GF-D8 (cell line): ENCODE measurements at places on chromosomes 7 and 10.

DNA sequence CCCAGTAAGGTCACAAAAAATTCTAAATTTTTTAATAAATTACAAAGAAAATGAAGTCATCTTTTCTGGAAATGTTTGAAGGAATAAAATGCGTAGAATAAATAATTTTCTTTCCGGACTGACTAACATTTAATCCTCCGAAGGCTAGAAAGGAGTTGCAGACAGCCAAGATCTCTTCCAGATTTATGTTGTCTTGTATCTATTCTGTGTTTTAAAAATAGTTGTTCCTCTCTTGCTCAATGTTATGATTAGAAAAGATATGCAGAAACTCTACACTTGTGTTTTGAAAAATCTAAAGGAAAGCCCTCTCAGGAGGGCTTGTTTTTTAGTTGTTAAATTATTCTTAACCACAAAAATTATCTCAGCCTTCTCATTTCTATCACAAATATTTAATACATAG, 70.7 kb downstream of the MACC1 start:
- DNase-seq: no peak

DNA sequence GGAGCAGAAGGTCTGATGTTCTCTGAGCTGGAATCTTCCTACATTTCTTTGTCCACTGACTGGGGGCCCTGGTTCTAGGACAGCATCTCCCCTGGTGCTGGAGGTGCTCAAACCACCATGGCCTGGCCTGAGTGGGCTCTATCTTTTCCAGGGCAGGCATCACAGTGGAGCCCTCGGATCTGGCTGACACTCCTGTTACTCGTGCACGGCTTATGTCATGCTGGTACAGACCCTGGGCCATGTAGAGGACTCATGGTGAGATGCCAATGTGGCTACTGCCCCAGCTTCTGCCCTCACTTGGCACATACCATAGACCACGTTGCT, 96.0 kb downstream of the HIPK2 start:
- DNase-seq: no peak

DNA sequence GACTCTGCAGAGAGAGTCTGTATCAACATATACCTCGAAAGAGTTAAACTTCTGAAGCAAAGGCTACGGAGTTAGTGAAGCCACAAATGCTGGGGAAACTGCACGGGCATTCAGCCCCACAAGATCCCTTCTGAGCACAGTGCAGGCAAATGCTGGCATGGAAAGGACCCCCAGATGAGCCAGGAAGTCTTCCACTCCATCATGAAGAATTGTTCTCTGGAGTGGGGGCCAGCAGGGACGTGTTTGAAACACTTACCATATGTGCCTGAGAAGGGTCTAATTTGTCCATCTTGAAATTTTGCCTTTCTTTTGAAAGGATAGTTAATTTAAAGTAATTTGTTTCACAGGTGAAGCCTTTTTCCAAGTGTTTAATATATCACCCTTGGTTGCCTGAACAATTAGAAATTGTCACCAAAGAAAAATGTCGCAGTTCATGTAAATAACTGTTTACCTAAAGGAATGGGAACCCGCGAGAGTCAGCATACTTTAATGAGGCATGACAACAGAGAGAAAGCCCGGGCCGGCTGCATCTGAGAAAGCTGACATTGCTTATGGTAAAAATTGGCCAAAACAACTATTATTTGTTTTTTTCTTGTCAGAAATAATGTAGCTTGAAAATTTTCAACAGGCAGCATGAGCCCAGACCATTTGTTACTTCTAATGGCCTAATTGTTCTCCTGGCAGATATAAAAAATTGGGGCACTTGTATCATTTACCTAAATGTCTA, 287.6 kb upstream of the MGMT start:
- DNase-seq: no peak

DNA sequence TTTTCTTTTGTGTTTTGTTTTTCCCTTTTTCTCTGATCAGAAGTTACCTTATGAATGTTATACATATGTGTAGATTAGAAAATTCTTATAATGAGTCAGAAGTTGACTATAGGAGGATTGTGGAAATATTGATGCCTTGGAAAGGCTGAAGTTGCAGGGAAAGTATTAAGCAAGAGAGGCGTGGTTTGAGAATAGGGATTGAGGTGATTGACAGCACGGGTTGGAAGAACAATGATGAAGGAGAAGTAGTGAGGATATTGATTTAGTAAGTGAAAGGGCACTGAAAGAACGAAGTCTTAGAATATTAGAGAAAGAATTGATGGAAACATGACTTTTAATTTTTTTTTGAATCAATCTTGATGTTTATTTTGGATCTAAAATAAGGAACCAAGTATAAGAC, 176.0 kb downstream of the EXOC4 start:
- DNase-seq: no peak

- DNase-seq: no peak
Measured at GRCh38 chr10:71948496-71949067, 15.6 kb upstream of the CHST3 start.
